ENCODE measurements at places on chromosomes 5 and 9. TPM values are rescaled to one million over a fixed set of nuclear protein-coding genes. Genes with fewer than 3 reads are reported as not detected.

GRCh38 chr9:89880721-89881120 lies 275.9 kb downstream of the GADD45G start:
- no peaks in the 10 kb centered on the region for H3K27me3 ChIP-seq
- H3K4me3 ChIP-seq, result no peak overlapping the region
- no peaks in the 10 kb centered on the region for H3K36me3 ChIP-seq
- peaks cover 50% of the 10 kb centered on the region for H3K4me1 ChIP-seq
- DNase-seq, result peak; percentile 35

GRCh38 chr9:113658545-113658895 lies 195.0 kb downstream of the RGS3 start:
- peaks cover 14% of the 10 kb centered on the region for H3K4me1 ChIP-seq
- H3K27ac ChIP-seq, result no peak overlapping the region
- DNase-seq, result no peak
- peaks cover 9% of the 10 kb centered on the region for H3K27me3 ChIP-seq
- no peak overlapping the region for H3K4me3 ChIP-seq
- H3K36me3 ChIP-seq, result no peaks in the 10 kb centered on the region

DNA sequence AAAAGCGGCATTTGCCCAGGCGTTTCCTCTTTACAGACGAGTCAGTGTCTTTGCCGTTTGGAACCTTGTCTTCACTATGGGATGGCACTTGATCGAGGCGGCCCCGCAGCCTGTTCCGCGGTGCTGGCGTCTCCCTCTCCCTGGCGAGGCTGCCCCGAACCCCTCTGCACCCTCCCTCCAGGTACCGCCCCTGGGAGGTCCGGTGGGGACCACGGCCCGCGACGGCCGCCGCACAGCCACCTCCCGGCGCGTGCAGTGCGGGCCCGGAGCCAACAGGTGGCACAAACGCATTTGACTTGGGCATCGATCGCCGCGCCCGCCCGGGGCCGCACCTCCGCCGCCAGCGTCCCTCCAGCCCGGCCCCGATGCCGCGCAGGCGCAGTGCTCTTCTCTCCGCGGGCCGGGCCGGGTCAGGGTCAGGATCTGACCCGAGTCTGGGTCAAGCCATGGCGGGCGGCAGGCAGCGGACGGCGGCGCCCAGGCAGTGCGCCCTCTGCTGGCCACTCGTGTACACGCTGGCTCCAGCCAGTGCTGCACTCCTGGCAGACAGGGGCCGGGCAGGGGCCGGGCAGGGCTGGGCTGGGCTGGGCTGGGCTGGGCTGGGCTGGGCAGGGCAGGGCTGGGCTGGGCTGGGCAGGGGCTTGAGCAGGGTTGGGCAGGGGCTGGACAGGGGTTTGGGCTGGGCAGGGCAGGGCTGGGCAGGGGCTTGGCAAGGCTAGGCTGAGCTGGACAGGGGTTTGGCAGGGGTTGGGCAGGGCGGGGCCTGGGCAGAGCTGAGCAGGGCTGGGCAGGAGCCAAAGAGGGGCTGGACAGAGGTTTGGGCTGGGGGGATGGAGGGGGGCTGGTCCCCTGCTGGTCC lies 155.8 kb upstream of the IRX4 start:
- H3K27ac ChIP-seq, result peak overlapping the region; percentile 31
- no peaks in the 10 kb centered on the region for H3K36me3 ChIP-seq
- DNase-seq, result peak; percentile 77
- H3K4me1 ChIP-seq, result peaks cover 13% of the 10 kb centered on the region

- H3K36me3 ChIP-seq, result no peaks in the 10 kb centered on the region
- H3K27me3 ChIP-seq, result no peaks in the 10 kb centered on the region
- no peaks in the 10 kb centered on the region for H3K4me1 ChIP-seq
- no peak overlapping the region for H3K4me3 ChIP-seq
- H3K27ac ChIP-seq, result no peak overlapping the region
Observed at GRCh38 chr9:4604678-4605095, 57.4 kb upstream of the PLPP6 start.

DNA sequence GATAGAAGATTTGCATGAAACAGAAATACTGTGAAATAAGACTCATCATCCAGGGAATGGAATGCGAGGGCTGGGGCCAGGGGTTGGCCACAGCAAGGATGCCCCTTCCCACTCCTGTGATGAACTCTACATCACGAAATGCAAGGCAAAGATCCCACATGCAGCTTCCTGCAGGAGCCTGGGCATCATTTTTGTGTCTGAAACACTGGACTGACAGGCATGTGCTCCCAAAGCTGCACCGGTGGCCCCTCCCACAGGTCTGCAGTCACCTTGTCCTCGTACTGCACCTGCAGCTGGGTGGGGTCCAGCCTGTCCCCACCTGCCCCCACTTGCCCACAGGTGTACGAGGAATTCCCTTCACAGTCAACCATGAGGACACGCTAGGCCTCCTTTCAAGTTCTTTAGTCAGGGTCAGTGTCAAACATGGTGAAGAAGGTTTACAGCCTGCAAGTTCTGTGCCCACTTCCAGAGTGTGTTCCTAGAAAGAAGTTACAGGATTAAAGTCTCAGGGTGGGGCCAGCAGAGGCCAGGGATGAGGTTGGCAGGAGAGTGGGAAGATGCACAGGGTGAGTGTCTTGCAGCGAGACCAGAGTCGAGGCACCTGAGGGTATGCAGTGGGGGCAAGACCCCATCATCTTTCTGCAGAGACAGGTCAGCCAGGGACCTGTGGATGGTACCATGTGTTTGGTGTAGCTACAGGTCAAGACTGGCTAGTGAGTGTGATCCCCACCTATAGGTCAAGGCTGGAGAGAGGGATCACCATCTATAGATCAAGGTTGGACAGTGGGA lies 155.0 kb upstream of the IRX2 start:
- DNase-seq, result no peak
- no peak overlapping the region for H3K27ac ChIP-seq
- H3K36me3 ChIP-seq, result no peaks in the 10 kb centered on the region
- H3K27me3 ChIP-seq, result no peaks in the 10 kb centered on the region
- H3K4me3 ChIP-seq, result no peak overlapping the region
- H3K4me1 ChIP-seq, result no peaks in the 10 kb centered on the region

GPX8 gene
- total RNA-seq, result 7.9 TPM

DNA sequence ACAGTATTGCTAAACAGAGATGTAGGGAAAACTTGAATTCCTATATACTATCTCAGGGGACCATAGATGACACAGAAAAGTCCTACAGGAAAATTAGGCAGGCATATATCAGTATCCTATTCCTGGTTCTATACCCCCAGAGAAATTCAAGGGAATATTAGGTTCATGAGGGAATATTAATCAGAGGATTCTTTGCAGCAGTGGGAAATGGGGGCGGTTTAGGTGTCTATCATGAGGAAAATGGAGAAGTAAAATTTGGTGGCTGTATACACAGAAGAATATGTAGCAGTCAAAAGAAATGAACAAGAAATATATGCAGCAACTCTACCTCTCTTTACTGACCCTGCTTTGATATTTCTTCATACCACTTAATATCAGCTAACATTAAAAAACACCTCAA lies 20.0 kb downstream of the SPTLC1 start:
- no peak overlapping the region for H3K27ac ChIP-seq
- H3K27me3 ChIP-seq, result no peaks in the 10 kb centered on the region
- no peak for DNase-seq

DNA sequence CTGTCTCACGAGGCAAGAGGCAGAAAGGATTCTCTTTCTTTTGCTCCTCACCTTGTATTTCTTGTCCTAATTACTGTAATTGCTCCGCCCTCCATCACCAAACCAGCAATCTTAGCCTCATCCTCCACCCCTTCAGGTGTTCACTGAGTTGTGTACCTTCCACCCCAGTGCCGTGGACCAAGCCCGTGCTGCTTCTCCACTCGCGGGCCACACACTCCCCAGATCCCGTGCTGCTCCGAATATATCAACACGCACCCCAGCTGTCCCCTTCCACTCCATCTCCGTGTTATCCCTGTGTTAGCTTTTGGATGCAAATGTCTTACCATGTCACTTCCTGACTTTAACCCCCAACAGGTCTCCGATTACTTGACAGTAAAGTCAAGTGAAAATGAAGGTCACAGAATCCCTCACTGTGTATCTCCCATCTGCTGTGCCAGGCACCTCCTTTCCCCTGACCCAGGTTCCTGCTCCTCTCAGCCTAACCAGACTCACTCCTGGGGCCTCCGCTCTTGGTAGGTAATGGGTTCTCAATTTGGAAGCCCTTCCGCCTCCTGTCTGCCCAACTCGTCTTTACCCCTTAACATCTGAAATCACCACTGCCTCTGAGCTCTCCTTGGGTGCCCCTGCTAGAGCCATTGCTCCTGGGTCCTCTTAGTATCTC lies 320.2 kb downstream of the MED10 start:
- no peak overlapping the region for H3K4me3 ChIP-seq
- H3K27me3 ChIP-seq, result no peaks in the 10 kb centered on the region
- H3K36me3 ChIP-seq, result no peaks in the 10 kb centered on the region
- no peak for DNase-seq
- no peak overlapping the region for H3K27ac ChIP-seq

B4GALT1 gene
- total RNA-seq, result 68.7 TPM

Measured in suprapubic skin (tissue), 4 donors.